Smooth muscle cell of the brain vasculature (primary cell): ENCODE measurements at places on chromosomes 2 and 18.

DNA sequence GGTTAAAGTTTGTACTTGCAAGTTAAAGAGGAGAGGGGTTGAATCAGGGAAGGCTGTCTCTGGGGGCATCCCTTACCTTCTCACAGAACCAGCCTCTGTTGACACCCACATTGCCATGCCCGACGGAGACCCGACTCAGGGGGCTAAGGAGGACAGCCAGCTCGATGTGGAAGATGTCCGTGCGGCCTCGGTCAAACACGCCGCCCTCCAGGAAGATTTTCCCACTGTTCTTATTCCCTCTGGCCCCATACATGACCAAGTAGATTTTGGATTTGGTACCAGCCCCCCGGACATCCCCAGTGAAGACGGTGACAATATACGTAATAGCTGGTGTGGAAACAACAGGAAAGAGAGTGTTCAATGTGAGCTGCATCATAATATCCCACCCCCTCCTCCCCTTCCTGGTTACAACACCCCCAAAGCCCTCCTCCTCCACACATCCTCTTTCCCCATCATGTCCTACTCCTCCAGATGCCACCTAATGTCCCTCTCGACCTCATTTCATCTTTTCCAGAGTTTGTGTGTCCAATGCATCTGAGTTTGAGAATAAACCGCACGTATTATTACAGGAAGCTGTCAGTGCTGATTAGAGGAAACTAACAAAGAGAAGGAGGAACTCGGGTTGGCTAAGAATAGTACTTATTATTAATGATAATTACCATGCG lies 55.7 kb downstream of the LOXHD1 start:
- no peak for DNase-seq

DNA sequence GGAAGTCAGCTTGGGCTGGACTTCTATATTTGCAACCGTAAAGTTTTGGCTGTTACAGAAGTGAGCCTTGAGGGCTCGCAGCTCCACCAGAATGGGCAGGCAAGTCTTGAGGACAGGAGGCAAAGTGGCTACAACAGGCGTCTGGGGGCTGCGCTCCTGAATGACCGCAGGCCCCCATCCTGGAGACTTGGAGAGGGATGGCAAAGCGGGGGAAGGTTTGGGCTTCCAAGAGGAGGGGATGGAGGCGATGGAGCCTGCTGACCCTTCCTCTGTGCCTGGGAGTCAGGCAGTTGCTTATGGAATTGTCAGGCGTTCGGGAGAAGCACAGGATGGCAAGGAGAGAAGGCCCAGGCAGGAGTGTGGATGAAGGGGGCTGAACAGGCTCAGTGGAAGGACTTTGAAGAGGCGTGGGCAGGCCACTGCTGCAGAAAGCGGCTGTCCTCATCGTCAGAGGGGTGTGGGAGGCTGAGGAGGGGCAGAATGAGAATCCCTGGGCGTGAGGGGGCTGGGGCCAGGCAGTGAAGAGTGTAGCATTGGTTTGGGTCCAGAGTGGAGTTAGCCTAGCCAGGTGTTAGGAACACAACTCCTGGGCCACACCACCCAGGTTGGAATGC lies 72.3 kb downstream of the INHBB start:
- no peak for DNase-seq

- no peak for DNase-seq
Observed at GRCh38 chr2:109645412-109646184, 31.4 kb downstream of the SOWAHC start.

- no peak for DNase-seq
Observed at GRCh38 chr2:152962446-152962845, 244.0 kb downstream of the ARL6IP6 start.

- no peak for DNase-seq
Observed at GRCh38 chr2:62547854-62548253, 41.9 kb upstream of the TMEM17 start.

DNA sequence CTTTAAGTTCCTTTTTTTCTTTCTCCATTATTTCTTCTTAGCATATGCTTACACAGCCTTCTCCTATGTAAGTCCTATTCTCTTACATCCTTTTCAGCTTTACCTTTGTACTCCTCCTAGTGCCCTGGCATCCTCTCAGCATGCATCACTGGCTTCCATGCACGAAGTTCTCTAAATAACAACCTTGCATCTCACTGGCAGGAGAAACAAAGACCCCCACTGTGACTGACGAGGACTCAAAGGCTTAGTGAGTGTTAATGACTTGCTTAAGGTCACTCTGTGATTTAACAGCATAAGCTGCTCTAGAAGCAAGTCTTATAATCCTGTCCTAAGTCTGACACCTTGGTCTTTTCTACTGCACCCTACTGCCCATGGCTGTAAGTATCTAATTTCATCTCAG lies 1236.0 kb upstream of the CELF4 start:
- no peak for DNase-seq

- DNase-seq, result no peak
Observed at GRCh38 chr2:41989501-41990180, 58.2 kb upstream of the PKDCC start.

- DNase-seq, result no peak
Observed at GRCh38 chr18:29140590-29140989, 963.7 kb upstream of the CDH2 start.

GRCh38 chr2:173815772-173816171 lies 149.4 kb downstream of the SP3 start:
- no peak for DNase-seq

- DNase-seq, result no peak
Observed at GRCh38 chr2:147560810-147561535, 283.9 kb upstream of the ACVR2A start.

DNA sequence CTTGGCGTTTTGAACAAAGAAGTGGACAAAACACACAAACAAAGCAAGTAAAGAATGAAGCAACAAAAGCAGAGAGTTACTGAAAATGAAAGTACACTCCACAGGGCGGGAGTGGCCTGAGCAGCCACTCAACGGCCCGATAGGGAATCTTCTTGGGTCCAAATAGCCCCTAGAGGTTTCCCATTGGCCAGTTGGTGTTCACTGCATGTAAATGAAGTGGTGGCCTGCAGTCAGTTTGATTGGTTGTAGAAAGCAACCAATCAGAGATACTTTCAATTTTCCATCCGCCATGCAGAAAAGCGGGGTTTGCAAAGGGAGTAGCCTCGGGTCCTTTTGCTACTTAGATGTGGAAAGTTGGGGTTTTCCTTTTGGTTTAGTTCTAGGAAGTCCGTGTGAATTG lies 31.6 kb downstream of the CYBRD1 start:
- no peak for DNase-seq

DNA sequence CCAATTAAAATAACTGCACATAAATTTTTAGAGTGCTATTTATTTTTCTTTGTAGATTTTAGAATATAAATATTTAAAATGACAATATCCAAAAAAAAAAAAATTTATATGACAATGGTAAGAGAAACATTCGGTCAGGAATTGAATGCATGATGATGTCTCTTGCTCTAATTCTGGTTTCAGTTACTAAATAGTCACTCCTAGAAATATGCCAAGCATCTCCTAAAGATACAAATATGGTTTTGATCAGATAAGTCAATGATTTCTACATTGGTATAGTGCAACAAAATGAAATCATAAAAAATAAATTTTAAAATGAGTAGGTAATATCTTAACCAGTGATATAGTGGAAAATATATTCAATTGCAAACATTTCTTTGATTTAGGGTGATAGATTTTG lies 95.9 kb upstream of the ACKR3 start:
- DNase-seq, result no peak

- no peak for DNase-seq
Observed at GRCh38 chr2:63012541-63012940, 38.1 kb upstream of the OTX1 start.

GRCh38 chr18:43596105-43596712 lies 318.9 kb upstream of the SYT4 start:
- DNase-seq, result no peak

DNA sequence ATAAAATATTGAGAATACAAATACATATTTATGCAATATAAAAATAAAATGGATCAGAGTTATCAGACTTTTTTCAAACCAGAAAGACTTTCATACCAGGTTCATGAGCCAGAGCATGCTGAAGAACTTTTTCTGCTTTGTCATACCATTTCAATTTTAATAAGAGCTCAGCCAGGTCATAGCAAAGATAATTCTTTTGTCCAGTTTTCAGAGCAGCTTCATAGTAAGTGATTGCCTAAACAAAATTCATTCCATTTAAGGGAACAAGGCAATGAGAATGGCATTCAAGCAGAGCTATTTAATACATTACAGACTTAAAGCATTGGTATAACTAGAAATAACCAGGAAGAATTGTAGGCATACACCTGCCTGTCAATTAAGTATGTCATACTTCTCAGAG lies 42.3 kb downstream of the TTC21B start:
- no peak for DNase-seq
